ENCODE measurements at places on chromosomes 3 and 15.

GRCh38 chr15:49528289-49528688 is 92.3 kb downstream of the FAM227B start:
- DNase-seq, result no peak

- no peak for DNase-seq
Measured at GRCh38 chr3:187750513-187751123, 5.3 kb upstream of the BCL6 start.

DNA sequence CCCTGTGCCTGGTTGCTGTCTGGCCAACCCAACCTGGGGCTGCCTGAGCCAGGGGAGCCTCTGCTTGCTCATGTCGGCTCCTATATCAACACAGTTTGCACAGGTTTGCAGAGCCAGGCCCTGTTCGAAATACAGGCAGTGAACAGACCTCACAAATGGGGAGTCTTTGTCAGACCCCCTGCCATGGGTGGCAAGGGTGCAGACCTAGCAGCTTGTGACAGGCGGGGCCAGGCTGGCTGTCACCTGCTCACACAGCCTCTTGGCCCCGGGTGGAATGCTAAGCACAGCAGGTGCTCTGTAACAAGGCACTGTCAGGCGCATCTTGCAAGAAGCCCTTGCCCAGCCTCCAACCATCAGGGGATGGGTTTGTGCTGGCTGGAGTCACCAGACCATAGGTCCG is 47.3 kb downstream of the BDH1 start:
- DNase-seq, result no peak

GRCh38 chr3:127092776-127093175 is 100.2 kb upstream of the PRR23E start:
- DNase-seq, result no peak

DNA sequence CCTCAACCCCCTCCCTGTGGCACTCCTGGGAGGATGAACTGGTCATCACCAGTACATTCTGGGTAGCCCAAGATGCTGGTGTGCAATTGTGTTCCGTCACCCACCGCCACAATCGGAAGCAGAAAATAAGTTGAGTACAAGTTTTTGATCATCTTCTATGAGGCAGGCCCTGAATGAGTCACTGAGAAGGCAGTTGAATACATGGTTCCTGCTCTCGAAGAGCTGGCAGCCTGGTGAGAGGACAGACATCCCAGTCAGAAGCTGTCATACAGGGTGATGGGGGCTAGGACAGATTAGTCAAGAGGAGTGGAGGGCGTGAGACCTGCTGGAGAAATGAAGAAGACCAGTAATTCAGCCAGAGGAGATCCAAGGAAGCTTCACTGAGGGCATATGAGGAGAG is 6.2 kb downstream of the CEMIP start:
- DNase-seq, result no peak
